Activated naive CD8-positive, alpha-beta T cell treated with anti-CD3 and anti-CD28 coated beads, Interleukin-2, amount 10 ng/mL, durations not matched to agents 7 days and 5 days (primary cell): ENCODE measurements at places on chromosomes 11 and 22.

- DNase-seq: no peak
Observed at GRCh38 chr11:111774955-111775710, 8.9 kb upstream of the PPP2R1B start.

DNA sequence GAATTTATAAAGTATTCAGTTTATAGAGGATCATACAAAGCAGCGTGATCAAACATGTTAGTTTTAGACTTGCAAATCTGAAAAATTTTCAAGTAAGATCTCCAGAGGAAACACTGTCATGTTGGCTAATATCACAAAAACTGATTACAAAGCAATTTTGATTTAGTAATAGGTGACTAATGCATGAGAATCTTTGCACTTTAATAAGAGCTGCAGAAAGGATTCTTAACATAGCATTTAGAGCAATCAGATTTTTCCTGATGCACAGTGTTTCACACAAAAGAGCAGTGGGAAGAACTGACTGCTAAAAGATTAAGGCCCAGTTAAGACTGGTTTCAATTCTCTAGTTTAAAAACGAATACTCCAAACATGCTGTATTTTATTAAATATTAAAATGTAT, 321.2 kb downstream of the GUCY1A2 start:
- DNase-seq: no peak

DNA sequence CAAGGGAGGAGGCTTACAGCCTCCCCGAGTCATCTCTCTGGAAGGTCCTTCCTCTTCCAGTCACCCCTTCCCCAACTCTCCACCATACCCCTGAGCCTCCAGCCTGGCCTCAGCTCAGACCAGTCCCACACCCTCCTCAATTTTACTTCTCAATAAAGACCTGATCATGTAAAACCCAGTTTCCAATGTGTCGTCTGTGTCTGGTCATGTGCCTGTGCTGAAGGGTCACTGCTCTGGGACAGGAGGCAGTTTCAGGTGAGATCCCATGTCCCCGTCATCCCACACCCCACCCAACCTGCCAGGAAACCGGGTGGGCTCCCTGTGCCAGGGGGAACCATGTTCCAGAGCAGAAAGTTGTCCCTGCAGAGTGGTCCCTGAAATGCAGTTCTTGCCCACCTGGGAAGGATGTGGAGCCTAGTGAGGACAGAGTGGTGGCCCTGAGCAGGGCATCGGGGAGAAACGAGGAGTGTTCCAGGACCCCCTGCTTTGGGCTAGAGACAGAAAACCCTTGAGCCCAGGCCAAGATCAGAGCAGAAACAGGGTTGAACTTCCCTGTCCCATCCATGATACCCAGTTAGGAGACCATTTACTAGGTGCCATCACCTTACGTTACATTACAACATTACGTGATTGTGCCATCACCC, 19.4 kb downstream of the IGLL5 start:
- DNase-seq: no peak

DNA sequence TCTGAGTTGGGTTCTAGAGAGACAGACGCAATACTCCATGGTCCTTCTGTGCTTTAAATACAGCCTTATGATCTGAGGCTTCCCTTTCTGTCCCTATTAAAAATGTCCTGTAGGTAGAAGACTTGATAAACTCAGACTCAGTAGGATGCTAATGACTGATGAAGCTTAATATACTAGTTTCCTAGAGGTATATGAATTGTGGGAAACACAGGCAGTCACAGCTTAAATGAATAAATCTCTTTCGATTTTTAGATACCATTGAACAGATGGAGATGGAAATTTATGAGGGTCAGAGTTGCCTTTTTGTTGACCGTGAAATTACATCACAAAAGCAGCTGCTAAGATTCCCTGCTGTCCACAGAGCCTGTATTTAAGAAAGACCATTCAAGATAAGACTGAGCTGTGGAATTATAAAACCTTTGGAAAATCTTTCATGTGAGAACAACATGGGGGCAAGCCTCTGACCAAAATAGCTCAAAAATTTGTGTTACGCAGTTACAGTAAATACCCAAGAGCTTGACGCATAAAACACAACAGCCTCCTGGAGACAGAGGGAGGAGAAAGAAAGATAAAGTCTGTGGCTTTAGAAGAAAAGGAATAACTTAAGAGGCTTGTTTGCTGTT, 172.3 kb downstream of the AASDHPPT start:
- no peak for DNase-seq

DNA sequence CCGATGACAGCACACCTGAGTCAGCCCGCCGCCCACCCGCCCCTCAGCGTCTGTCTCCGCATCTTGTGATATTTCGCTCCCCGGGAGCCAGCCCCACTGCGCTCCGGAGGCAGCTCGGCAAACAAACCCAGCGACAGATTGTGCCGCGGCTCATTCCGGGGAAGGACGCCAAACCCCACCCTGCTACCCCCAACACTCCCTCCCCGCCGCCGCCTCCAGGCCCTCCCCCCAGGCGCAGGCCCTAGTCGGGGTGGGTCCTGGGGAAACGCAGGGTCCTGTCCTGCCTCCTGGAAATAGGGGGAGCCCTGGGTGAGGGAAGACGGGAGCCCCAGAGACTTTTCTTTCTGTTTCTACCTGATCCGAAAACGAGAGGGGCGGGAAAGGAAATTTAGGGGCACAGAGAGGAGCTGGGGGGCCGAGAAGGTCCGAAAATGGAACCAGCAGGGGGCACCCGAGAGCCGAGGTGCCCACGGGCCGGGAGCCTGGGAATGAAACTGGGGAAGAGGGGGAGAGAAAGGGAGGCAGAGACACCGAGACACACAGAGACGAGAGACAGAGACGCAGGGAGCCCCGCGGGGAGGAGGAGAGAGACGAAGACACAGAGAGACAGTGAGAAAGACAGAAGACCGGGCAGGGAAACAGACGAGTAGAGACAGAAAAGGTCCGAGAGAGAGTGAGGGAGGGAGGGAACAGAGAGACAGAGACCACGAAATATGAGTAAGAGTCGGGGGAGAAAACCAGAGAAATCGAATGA, 1.7 kb upstream of the RTN4RL2 start:
- peak; percentile 72 for DNase-seq

- DNase-seq: no peak
Observed at GRCh38 chr22:36323855-36324331, 63.9 kb downstream of the MYH9 start.

DNA sequence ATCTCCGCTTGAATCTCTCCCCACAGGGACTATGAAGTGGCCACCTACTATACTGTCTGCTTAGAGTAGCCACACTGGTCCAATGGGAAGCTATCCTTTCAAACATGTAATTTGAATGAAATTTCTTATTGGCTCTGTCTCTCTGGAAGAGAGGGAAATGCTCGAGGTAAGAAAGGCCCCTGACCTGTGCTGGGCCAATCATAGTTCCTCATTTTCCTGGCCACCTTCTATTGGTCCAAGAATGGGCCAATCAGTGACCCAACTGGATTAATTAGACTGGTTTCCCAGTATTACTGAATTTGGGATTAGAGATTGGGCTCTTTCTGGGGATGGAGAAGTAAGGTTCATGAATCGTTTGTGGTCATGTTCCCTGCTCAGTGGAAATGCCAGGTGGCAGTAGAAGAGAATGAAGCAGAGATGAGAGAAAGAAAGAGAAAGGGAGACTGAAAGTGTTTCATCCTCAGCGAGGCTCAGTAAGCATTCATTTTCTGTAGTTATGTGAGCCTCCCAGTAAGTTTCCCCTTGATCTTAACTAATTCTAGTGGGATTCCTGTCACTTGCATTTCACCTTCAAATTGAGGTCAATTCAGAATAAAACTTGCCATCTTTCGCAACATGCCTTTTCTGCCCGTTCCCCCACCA, 8.4 kb upstream of the MMP20 start:
- no peak for DNase-seq

GRCh38 chr11:96303064-96303463, 39.9 kb downstream of the MAML2 start:
- no peak for DNase-seq
